AG10803 (cell line): ENCODE measurements at places on chromosomes 5 and 9.

DNA sequence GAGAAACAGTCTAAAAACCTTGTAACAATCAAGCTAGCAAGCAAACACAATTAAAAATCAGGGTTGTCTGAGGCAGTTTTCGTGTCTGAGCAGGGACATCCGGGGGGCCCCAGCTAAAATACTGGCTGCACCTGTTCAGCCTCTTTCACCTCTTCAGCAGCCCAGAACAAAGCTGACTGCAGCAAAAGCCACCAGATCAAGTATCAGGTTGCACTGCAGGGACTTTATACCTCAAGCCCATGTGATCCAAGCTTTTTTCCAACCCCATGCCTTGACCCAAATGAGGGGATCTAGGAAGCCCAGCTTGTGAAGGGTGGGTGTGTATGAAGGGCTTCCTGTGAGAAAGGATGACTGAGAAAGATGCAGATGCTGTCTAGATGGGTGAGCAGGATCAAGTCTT, 133.4 kb downstream of the SEMA6A start:
- DNase-seq = no peak

DNA sequence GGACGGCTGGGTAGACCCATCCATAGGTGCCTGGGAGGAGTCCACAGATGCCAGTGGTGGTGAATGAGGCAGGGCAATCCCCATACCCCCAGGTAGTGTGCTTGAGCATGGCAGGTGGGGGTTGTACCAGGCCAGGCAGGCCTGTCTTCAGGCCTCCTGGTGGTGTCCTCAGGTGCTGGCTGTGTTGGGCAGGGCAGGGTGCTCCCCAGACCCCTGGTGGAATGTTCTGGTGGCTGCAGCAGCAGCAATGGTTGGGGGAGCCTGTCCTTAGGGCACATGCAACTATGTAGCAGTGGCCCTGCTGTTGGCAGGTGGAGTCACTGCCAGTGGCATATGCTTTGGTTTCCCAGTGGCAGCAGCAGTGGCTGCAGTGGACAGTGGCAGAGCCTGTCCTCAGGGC, 10.0 kb downstream of the ALG2 start:
- no peak for DNase-seq

DNA sequence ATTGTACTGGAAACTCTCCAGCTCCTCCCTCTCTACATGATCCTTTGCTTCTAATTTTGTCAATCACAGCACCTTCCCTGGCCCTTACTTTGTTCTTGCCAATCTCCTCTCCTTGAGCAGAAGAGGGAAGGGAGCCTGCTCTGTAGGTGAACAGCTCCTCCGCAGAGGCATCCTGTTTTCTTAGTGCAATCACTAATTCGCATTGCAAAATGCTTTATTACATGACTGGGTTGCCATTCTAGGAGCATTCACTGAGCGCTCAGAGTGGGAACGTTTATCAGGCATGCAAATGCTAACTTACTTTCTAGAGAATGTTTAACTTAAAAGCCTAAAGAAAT, 416 bp upstream of the SNX18 start:
- DNase-seq = no peak

GRCh38 chr9:134335486-134336220, 9.4 kb downstream of the RXRA start:
- no peak for DNase-seq

- DNase-seq = no peak
Observed at GRCh38 chr5:151110122-151110681, 29.4 kb upstream of the TNIP1 start.

GRCh38 chr5:16043349-16043965, 136.1 kb downstream of the MARCHF11 start:
- DNase-seq = no peak

- no peak for DNase-seq
Observed at GRCh38 chr5:81269751-81270393, 31.5 kb upstream of the ZCCHC9 start.

DNA sequence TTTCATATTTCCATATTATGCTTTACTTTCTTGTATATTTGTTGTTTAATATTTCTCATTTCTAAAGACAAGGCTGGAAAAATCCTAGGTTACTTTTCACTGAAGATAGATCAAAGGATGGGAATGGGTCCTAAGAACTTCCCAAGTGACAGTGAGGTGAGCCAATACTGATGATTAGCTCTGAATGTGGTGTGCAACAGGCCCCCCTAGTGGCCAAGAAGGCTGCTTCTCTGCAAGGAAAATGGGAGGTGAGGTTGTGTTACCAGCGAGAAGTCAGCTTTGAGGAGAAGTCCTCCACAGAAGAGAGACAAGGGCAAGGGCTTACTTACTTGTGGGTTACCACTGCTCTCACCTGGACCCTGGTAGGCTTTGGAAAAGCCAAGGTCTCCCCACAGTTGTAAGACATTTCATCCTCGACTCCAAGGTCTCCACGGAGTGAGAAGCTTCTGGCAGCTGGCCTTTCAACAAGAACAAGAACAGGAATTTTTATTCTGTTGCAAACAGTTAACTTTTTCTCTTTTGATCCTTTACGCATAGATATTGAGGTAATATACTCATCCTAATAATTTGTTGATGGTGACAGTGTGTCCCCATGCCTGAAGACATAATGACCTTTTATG, 69.9 kb downstream of the MAMDC2 start:
- peak; percentile 72 for DNase-seq

- no peak for DNase-seq
Observed at GRCh38 chr9:28563291-28563934, 990.1 kb upstream of the C9orf72 start.

GRCh38 chr5:33892620-33893137, 889 bp upstream of the ADAMTS12 start:
- peak; percentile 99 for DNase-seq

GRCh38 chr9:33404788-33405362, 2.5 kb upstream of the AQP7 start:
- DNase-seq = no peak

DNA sequence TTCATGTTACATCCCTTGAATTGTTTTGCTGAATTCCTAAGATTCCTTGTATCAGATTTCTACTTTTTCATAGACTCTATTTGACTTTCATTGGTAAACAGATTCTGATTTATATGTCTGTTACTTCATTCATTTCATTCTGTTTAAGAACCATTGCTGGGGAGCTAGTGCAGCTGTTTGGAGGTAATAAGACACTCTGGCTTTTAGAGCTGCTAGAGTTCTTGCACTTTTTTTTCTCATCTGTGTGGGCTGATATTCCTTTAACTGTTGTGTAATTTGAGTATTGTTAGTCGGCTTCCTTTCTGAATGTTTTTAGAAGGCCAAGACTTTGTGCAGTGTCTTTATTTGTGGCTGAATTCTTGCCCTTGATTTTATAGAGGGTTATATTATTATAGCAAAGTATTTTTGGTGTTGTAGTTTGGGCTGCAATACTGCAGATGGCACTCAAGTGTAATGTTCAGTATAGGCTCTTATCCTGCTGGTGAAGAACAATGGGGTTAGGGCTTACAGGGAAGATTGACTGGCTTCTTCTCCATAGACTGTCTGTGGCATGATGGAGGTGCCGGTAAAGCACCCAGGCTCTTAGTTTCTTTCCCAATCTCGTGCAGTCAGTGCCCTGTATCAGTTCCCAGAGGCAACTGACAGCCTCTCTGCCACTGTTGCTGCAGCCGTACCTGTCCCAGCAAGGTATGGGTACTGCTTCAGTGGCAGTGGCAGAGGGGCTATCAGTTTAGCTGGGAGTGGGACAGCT, 162.2 kb downstream of the OXCT1 start:
- DNase-seq = peak; percentile 60

- peak; percentile 82 for DNase-seq
Observed at GRCh38 chr9:85212887-85213286, 528.9 kb downstream of the AGTPBP1 start.

GRCh38 chr5:177316005-177316404, 4.3 kb upstream of the MXD3 start:
- no peak for DNase-seq

DNA sequence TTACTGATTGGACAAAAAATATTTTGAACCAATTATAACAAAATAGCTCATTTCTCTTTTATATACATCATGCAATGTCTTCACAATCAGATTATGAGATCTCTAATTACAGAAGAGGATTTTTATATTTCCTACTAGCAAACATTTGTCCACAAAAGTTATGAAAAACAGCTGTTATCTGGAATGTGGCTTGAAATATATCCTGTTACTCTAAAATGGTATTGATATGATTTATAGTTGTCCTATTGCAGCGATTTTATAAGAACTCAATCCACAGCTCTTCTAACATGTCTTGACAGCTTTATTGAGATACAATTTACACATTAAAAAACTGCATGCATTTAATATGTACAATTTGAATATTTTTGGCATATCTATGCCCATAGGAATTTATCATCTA, 779.9 kb upstream of the ACO1 start:
- no peak for DNase-seq

- peak; percentile 72 for DNase-seq
Observed at GRCh38 chr5:134555890-134556311, 30.4 kb downstream of the JADE2 start.

DNA sequence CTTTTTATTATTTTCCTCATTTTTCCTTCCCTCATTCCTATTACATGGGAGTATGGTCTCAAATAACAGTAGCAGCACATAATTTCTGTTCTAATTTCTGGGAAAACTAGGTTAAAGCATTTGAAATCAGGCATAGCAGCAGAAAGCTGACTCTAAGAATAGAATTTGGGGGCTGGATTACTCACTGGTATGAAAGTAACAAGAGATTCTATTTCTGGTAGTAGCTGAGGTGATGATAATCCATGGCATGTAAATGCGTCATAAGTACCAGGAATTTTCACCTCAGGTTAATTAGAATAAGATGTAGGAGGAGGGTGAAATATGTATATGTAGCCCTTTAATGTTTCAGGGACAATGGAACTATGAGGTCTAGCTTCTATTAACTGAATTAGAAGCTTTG, 662.0 kb downstream of the PTPRD start:
- peak; percentile 42 for DNase-seq

GRCh38 chr5:111997308-111997707, 240.3 kb upstream of the NREP start:
- DNase-seq = no peak

DNA sequence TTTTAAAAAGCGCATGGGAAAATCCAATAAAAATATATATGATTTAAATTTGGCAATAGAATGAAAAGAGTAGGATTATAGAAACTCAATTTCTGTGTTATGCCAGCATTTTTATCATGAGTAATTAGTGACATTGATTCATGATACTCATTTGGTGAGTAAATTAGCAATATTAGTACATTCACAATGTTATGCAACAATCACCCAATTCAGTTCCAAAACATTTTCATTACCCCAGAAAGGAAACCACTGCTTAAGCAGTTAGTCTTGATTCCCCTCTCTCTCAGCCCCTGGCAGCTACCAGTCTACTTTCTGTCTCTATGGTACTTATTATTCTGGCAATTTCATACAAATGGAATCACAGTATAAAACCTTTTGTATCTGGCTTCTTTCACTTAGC, 27.0 kb downstream of the OSMR start:
- DNase-seq = peak; percentile 28

GRCh38 chr5:54270326-54270725, 40.0 kb downstream of the ARL15 start:
- no peak for DNase-seq

DNA sequence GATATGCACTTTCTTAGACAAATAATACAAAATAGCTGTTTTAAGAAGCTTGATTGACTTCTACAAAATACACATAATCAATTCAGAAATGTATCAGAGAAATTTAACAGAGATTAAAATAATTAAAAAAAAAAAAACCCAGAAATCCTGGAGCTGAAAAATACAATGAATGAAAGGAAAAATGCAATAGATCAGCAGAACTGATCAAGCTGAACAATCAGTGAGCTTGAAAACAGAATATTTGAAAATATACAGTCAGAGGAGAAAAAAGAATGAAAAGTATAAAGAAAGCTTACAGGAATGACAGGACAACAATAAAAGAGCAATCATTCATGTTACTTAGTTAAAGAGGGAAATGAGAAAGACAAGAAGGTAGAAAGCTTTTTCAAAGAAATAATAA, 41.7 kb upstream of the IL33 start:
- no peak for DNase-seq
